ENCODE measurements at places on chromosomes 11 and 22.

- no peak for DNase-seq
Observed at GRCh38 chr11:15471048-15471894, 356.5 kb downstream of the INSC start.

- DNase-seq: no peak
Observed at GRCh38 chr22:16699326-16699725, 106.7 kb upstream of the CCT8L2 start.

DNA sequence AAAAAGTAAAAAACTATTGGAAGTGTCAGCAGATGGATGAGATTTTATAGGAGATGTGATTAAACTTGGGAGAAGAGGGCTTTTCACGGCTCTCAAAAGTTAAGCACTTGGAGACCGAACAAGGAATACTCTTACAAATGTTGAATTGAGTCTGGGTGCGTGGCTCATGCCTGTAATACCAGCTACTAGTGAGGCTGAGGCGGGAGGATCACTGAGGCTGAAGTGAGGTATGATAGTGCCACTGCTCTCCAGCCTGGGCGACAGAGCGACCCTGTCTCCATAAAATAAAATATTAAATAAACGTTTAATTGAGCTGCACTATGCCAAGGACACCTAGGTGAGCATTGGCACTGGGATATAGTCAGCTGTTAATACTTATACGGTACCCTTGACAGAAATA lies 1.9 kb downstream of the CEP57 start:
- no peak for DNase-seq

DNA sequence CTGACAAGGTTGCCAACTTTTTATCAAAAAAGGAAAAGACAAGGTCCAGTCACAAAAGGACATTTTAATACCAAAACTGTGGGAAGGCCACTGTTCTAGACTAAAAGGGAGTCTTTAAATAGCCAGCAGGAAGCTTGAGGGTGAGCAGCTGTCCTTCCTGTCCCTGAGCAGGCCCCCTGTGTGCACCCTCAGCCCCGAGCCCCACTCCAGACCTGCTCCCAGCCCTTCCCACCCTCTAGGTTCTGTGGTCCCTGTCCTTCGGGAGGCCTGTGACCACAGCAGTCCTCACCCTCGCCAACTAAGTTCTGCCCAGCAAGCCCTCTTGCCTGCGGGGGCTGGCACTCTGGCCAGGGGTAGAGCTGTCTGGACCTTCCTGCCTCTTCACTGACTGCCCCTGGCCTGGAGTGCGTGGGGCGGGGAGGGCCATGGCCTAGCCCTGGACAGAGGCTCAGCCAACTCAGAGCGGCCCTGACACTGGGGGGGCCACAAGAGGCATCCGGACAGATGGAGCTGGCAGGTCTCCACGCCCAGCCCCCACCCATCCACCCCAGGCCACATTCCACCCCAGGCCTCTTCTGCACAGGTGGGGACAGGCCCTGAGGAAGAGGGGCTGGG lies 1.6 kb upstream of the PLXNB2 start:
- peak; percentile 49 for DNase-seq

- no peak for DNase-seq
Observed at GRCh38 chr11:2123628-2123960, 15.6 kb downstream of the IGF2 start.

DNA sequence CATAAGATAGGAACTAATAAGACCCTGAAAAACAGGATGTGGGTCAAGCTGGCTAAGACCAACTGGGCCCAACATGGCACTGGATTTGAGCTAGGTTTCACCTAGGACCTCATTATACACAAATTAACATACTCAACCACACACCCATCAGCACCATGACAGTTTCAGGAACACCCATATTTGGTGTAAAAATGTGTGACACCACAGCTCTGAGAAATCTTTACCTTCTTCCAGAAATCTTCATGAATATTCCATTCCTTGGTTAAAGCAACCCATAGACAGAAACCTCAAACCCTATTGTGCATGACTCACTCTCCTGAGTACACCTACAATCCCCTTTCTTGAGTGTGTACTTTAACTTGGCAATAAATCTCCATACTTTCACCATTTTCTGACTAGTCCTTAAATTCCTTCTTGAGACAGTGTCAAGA lies 378.8 kb downstream of the DYNC2H1 start:
- DNase-seq: no peak

GRCh38 chr11:12066056-12066798 lies 44.2 kb upstream of the MICAL2 start:
- peak; percentile 92 for DNase-seq

DNA sequence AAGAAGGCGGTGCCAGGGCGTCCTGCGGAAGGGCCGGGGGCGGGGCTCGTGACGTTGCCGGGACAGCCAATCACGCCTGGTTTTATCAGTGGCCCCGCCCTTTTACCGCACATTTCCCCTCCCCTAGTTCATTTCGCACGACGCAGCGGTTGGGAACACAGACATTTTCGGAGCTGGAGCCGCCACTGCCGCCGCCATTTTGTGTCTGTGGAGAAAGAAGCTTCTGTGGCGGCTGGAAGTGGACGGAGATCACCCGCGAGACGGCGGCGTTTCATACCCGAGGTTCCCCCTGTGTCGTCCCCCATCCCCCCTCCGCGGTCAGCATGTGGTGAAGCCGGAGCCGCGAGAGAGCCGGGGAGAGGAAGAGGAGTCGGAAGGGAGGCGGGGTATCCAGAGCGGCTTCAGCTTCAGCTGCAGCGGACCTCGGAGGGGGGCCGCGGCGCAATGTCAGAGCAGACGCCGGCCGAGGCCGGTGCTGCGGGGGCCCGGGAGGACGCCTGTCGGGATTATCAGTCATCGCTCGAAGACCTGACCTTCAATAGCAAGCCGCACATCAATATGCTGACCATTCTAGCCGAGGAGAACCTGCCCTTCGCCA lies at the start of gene PCF11:
TSS of gene PCF11 (plus strand) at position 136 of the 598 bp plus-strand sequence. CDS start at position 445, 309 bp downstream.
- no peak for DNase-seq

DNA sequence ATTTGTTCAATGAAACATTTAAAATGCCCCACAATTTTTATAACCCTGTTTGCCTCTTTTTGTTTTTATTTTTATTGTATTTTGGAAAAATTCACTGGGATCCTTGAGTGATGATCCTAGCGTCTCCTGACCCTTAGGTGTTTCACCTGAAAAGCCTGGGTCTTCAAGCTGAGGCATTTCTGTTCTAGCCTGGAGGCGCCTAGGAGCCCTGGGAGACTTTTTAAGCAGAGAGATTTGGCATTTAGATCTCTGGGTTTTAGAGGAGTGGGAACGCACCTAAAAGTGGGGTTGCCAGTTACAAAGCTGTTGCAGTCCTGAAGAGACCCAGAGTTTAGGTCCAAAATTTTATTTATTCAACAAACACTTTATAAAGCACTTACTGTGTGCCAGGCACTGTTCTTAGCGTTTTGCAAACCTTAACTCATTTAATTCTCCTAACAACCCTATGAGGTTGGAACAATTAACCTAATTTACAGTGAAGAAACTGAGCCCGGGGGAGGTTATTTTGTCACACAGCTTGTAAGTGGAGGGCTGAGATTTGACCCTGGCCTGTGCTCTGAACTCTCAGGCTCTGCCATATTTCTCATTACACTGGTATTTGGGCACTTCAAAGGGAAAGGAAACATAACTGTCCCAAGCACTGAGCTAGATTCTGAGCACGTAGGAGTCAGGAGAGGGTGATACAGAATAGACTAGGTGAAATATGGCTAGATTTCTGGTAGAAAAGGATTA lies 834 bp upstream of the FADS1 start:
- DNase-seq: no peak

GRCh38 chr11:119258983-119259382 lies 52.8 kb downstream of the CBL start:
- DNase-seq: no peak

- no peak for DNase-seq
Observed at GRCh38 chr22:27564806-27565205, 236.8 kb downstream of the MN1 start.

GRCh38 chr22:49812838-49813237 lies 14.8 kb downstream of the BRD1 start:
- no peak for DNase-seq

GRCh38 chr11:134386945-134387344 lies 25.1 kb downstream of the B3GAT1 start:
- no peak for DNase-seq

GRCh38 chr11:133842053-133842452 lies 3.3 kb downstream of the SPATA19 start:
- DNase-seq: no peak

DNA sequence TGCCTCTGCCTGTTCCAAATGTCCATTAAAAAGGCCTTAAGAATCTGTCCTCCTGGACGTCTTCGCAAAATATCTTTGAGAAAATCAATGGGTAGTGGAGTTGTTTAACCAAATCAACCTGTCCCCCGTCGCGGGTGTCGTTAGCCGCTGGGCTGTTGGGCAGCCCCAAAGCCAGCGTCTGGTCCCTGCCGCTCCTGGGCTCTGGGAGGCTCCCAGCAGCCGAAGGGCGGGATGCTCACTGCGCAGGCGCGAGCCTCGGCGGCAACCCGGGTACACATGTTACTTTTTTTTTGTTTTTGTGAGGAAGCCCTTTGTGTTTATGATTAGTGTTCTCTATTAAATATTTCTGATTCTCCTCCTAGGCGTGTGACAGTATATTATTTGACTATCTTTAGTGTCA lies 12.6 kb downstream of the MMP10 start:
- no peak for DNase-seq

DNA sequence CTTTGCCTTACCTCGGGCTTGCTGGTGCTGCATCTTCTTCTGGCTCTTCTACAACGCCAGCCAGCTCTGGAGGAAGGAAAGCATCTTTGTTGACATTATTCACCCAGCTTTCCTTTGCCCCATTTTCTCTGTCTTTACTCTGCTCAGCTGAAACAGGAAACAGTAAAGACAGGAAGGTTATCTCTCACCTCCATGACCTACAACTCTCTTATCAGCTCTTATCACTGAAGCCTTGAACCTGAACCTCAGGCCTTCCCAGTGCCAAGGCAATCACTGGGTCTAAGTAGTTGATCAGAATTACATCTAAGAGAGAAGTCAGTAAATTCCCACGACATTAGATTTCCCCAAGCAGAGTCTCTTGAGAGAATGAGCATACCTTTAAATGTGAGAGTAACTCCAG lies 59.6 kb upstream of the CCDC89 start:
- no peak for DNase-seq

DNA sequence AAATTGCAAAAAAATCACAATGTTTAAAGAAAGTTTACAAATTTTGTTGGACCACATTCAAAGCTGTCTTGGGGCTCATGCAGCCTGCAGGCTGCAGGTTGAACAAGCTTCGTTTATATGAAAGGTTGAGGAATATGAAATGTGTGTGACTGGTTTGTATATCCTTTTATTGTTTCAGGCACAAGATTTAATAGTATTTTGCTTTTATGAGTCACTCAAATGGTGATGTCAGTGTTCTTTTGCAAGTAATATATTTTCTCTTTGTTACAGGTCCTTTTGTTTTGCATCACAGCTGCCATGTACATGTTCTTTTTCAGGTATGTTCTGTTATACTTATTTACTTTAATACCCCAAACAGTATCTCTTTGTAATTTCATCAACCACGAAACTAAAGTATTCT lies 198.6 kb downstream of the TMEM135 start:
- DNase-seq: no peak

DNA sequence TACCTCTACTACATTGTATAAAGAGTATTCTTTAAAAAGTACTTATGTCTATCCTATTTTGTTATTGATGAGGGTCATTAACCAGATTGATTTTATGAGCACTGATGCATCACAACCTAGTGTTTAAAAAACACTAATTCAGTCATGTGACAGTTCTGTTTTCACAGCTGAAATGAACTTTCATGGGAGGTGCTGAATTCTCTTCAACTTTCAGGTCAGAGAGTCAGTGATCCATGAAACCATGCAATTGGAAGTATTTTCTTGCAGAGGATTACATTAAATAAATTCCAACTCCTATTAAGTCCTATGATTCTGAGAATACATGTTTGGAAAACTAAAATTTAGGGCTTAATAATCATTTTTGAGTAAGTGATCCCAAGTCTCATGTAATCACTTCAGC lies 889.4 kb downstream of the KCNA4 start:
- no peak for DNase-seq

GRCh38 chr22:42500161-42500835 lies 19.3 kb downstream of the RRP7A start:
- peak; percentile 19 for DNase-seq

GRCh38 chr11:61338783-61339489 lies 5.9 kb downstream of the TKFC start:
- DNase-seq: no peak

DNA sequence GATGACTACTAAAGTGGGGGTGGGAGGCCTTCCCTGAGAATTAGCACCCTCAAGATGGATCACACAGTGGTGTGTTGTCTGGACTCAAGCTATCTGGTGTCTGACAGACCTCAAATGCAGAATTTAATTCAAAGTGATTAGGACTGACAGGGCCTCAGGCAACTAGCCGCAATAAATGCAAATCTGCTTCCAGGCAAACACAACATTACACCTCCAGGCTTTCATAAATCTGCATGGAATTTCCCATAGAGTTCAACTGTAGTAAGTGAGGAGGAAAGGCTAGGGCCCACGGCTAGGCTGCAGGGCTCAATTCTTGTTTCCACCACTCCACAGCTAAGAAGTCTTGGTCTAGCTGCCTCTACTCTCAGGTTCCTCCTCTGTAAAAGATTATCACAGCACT lies 331.4 kb downstream of the LARGE1 start:
- no peak for DNase-seq

GRCh38 chr22:29772170-29772641 lies 5.0 kb downstream of the UQCR10 start:
- DNase-seq: peak; percentile 70

DNA sequence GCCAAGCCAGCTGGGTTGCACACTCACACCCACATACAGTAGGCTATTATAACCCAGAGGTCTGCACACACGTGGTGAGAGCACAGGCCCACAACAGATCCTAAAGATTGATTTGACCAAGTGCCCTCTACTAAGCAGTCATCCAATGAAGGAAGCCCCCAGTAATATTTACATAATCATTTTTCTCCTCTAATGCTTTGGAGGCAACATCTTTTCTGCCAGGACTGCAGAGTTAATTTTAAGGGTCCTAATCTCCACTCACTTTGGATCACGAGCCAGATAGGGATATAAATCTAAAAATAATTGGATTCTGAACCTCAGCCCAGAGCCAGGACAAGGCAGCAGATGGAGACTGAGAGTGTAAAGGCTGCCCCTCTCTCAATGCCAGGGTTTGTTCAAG lies 49.1 kb upstream of the MTNR1B start:
- DNase-seq: no peak

GRCh38 chr22:46862418-46863324 lies 100.2 kb downstream of the TBC1D22A start:
- DNase-seq: no peak

GRCh38 chr11:60783911-60784310 lies 1.2 kb upstream of the MS4A10 start:
- no peak for DNase-seq

DNA sequence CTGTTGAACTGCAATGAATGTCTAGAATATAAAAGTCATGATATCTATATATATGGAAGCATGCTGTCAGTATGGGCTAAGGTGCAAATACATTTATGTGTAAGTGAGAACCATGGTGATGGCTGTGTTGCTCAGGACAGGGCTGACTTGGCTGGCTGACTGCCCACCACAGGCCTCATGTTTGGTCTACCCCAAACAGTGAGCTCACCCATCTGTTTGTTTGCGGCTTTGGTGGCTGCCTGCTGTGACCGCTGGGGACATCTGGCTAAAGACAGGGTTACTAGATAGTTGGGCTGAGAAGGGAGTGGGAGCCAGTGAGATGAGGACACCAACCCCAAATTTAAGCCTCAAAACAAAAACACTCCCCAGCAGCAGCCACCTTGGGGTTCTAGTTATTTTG lies 6.3 kb downstream of the CD44 start:
- peak; percentile 88 for DNase-seq

All from LHCN-M2 (cell line).